ENCODE measurements at places on chromosomes 6 and 20.

GRCh38 chr6:159250633-159251032 lies 81.4 kb downstream of the FNDC1 start:
- DNase-seq = no peak

DNA sequence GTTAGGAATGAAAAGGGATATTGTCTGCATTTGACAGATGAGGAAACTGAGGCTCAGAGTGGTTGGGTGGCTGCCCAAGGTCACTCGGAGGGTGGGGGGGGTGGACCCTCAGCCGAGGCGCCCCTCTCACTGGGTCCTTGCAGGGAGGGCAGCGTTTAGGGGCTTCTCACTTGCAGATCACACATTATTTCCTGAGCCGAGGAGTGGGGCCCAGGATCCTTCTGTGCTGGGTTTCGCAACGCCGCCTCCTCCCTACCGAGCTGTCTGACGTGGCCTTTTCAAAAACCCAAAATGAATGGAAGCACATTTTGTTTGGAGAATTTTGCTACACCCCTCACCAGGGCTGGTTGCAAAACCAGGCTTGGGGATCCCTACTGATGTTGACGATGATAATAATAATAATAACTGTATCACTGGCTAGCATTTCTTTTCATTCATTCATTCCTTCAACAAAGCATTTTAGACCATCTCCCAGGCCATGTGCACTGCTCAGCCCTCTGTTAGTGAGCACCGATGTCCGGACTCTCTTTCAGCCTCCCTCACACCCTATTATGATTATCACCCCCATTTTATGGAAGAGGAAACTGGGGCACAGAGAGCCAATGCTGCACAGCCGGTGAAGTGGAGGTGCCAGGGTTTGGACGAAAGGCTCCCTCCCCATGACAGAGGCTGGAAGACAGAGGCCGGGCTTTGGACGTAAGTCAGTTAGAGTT lies 5.2 kb downstream of the DLGAP4 start:
- DNase-seq = no peak

GRCh38 chr6:54737247-54737646 lies 109.3 kb upstream of the FAM83B start:
- DNase-seq = no peak

GRCh38 chr6:26206868-26207801 lies 119.9 kb downstream of the HFE start:
- DNase-seq = no peak

GRCh38 chr6:65199683-65200082 lies 507.3 kb downstream of the EYS start:
- no peak for DNase-seq

- DNase-seq = peak; percentile 60
Measured at GRCh38 chr20:49676581-49677291, 36.9 kb downstream of the B4GALT5 start.

DNA sequence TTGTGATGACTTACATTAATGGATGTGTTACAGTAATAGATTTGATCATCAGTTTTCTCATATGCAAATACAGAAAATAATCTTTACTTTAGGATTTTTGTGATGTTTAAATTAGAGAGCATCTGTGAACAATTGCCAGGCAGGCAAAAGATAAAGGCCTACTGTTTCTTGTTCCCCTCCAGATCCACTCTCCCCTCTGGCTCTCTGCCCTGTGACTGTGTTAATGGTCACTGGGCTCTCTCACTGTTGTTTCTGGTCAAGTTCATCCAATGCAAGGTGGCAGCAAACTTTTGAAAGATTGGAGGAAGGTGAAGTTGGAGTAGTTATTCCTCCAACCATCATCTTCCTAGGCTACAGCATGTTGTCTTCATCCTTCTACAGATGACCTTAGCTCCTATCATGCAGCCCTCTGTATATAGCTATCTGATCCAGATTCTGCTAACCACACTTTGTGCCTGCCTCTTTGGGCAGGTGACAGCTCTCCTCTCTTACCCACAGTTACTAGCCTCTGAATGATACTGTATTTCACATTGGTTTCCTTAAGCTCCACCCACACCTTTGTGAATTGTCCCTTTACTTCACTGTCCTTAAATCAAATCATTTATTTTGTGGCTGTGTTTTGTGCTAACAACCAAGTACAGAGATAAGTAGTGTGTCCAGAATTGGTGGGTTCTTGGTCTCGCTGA lies 48.9 kb upstream of the ARG1 start:
- no peak for DNase-seq

- no peak for DNase-seq
Measured at GRCh38 chr6:49551866-49552129, 1.3 kb downstream of the C6orf141 start.

DNA sequence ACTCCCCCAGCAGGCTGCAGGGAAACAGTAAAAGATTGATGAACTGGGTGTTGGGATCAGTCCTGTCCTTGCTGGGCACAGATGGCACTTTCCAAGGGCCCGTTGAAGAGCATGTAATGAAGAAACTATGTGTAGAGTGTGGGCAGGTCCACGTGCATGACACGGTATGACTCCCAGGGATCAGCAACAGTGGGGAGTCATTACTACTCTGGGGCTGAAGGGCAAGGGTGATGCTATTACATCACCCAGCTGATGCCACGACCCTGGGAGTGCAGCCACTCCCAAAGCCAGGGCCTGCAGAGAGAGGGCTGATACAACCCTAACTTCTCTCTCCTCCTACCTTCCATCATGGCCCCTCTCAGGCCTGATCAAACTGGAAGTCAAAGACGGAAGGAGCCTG lies 20.1 kb downstream of the KCNK17 start:
- DNase-seq = no peak

GRCh38 chr6:13112921-13113320 lies 215.4 kb downstream of the TBC1D7 start:
- DNase-seq = no peak

DNA sequence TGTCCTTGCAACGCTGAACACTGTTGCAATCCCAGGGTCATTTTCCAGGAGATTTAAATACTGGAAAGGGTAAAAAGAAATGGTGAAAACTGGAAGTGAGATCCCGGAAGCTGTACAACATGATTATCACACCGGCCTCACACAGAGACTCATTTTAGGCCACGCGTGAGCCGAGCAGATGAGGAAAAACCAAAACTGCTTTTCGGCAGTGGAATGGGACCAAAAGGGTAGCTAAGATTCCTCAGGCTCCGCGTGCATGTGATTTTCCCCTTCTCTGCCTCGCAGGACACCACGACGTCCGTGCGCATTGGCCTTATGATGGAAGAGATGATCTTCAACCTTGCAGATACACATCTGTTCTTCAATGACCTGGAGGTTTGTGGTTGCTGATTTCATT lies 213.7 kb downstream of the ZMYND8 start:
- DNase-seq = no peak

- no peak for DNase-seq
Measured at GRCh38 chr6:142421285-142422117, 119.7 kb downstream of the ADGRG6 start.

GRCh38 chr20:39259010-39259803 lies 297.1 kb downstream of the DHX35 start:
- no peak for DNase-seq

- DNase-seq = peak; percentile 65
Measured at GRCh38 chr6:37131104-37131959, 38.6 kb upstream of the PIM1 start.

DNA sequence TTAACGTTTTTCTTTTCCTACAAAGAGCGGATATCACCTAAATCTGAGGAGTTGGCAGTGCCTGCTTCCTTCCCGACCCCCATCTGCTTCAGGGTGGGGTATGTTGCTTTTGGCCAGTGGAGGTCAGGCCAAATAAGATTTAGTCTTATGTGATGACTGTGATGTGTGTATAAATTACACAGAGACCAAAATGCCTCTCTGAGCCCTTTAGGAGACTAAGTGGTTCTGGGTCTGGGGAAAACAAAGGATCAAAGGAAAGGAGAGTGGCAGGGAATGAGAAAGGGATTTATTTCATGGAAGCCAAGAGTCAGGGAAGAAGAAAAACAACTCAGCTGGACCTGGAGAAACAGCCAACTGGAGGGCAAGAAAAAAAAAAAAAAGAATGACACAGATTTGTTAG lies 39.1 kb upstream of the TBC1D7 start:
- DNase-seq = no peak

GRCh38 chr6:153873541-153873940 lies 165.5 kb upstream of the OPRM1 start:
- DNase-seq = no peak

DNA sequence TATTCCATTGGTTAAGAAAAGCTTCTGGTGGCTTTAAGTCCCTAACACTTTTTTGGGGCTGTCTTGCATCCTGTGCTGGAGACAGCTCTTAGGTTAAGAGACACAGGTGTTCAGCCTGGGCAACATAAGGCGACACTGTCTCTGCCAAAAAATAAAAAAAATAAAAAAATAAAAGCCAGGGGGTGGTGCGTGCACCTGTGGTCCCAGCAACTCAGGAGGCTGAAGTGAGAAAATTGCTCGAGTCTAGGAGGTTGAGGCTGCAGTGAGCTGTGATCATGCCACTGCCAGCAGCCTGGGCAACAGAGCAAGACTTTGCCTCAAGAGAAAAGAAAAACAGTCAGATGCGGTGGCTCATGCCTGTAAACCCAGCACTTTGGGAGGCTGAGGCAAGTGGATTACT lies 55.6 kb upstream of the ZMYND8 start:
- DNase-seq = no peak

- DNase-seq = no peak
Measured at GRCh38 chr6:128186729-128187128, 285.9 kb upstream of the THEMIS start.

GRCh38 chr6:143279385-143279784 lies 171.1 kb downstream of the ADAT2 start:
- DNase-seq = no peak

DNA sequence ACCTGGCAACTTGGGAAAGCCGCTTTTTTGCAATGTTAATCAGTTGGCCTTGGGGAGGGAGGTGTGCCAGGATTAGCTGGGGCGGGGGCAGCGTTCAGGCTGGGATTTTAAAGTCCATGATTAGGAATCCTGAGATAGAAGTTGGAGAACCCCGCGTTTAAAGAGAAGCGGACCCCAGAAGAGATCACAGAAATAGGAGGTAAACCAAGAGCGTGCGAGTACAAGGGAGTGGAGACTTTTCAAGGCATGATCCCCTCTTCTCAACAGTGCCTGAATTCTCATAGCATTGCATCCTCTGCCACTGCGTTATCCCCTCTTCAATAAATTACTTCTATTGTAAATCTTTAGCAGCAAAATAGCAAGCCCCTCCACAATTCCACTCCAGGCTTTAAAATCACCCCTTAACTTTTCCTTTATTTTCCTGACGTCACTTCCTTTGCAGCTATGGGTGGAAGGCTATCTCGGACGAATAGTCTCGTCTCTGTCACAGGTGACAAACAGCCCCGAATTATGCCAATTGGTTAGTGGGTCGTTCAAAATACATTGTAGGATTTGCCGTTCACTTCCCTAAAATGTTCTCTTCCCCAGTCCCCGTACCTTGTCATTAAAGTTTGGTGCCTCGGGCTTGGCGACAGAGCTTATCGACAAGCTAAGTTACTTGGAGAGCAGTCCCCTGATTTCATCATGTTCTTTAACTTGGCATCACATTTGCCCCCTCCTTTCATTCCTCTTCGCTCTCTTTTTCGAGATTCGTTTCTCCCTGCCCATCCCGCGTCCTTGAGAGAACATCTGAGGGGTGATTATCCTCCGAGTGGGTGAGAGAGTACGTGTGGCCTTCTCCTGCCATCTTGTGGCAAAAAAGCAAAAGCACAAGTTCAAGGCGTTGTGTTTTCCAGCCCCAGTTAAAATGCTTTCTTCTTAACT lies 17.1 kb downstream of the OR2B2 start:
- peak; percentile 74 for DNase-seq

GRCh38 chr6:117304446-117304845 lies 39.1 kb downstream of the VGLL2 start:
- DNase-seq = no peak

DNA sequence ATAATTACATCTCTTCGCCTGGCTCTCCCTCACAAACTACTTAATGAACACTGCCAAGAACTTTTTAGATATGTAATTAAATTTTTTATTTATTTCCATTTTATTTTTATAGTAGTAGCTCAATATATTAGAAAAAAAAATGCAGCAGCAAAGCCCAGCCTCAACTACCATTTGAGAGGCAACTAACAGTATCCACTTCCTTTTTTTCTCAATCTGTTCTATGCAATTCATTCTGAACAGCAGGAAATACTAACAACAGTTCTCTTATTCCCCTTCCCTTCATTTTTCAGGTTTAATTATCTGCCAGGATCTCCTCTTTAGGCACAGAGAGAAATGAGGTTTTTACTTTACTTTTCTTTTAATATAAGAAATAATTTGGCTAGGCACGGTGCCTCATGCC lies 112.7 kb downstream of the ZNF217 start:
- no peak for DNase-seq

GRCh38 chr6:133512410-133513016 lies 271.4 kb downstream of the EYA4 start:
- DNase-seq = peak; percentile 33

All from colonic mucosa (tissue), 4 donors.